ENCODE measurements at places on chromosomes 3 and 15.

DNA sequence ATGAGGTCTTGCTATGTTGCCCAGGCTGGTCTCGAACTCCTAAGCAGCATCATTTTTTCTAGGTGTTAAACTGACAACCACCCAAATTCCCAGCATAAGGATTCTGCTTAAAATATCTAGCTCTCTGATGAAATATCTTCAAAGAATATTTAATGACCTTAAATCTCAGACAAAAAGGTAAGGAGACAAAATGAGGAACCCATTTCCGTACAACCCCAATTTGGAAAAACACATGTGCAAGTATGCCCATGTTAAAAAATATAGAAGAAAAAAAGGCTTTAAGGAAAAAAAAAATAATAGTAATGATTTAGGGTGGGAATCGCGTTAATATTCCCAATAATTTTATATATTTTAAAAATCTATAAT is 1.4 kb upstream of the SACM1L start:
- DNase-seq: no peak

GRCh38 chr3:11335056-11335608 is 62.9 kb downstream of the ATG7 start:
- peak; percentile 81 for DNase-seq

- DNase-seq: peak; percentile 77
Observed at GRCh38 chr15:64092864-64093626, 593 bp downstream of the CIAO2A start.

- no peak for DNase-seq
Observed at GRCh38 chr3:197858133-197858532, 67.1 kb downstream of the LRCH3 start.

DNA sequence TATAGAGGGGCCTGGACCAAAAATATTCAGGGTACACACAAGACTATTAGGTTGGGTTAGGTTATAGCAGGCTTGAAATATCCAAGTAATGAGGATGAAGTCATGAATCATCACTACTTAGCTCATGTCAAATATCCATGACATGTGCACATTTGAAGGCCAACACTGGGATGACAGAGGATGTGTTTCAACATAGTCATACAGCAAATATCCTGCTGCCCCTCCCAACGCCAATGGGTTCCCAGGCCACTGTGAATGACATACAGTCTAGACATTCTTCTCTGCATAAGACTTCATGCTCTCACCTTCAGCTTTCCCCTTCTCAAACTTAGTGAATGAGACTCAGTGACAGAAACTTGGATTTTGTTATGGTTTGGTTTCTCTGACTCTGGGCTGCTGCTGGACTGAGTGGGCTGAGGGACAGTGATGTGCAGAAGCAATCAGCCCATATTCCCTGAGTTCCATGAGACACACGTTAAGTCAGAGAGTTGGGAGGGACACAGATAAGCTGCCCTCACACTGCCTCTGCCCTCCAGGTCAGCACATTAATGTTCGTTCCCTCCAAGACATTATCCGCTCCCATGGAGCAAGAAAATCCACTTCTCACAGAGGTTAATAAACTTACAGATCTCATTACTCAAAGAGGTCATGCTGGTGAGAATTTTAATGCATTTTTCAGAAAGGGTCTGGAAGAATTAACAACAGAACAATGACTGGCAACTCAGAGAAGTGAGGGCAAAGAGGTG is 15.4 kb downstream of the HOMER2 start:
- no peak for DNase-seq

DNA sequence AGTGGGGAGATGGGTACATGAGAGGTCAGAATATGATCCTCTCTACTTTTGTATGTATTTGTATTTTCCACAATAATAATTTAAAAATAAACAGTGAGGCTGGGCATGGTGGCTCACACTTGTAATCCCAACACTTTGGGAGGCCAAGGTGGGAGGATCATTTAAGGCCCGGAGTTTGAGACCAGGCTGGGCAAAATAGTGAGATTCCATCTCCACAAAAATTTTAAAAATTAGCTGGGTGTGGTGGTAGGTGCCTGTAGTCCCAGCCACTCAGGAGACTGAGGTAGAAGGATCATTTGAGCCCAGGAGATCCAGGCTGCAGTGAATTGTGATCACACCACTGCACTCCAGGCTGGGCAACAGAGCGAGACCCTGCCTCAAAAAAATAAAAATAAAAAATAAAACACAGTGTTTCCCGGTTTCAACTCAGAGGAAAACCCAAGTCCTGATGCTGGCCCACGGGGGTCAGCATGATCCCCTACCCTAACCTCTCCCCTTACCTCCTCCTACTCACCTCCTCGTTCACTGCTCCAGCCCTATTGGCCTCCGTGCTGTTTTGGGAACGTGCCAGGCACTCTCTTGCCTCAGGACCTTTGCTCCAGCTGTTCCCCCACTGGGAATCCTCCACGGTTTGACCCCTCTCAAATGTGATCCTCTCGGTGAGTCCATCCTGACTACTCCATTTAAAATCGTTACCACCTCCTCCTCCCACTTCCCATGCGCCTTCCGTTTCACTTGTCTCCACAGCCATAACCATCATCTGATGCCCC is 2.9 kb upstream of the KLHL40 start:
- DNase-seq: no peak

DNA sequence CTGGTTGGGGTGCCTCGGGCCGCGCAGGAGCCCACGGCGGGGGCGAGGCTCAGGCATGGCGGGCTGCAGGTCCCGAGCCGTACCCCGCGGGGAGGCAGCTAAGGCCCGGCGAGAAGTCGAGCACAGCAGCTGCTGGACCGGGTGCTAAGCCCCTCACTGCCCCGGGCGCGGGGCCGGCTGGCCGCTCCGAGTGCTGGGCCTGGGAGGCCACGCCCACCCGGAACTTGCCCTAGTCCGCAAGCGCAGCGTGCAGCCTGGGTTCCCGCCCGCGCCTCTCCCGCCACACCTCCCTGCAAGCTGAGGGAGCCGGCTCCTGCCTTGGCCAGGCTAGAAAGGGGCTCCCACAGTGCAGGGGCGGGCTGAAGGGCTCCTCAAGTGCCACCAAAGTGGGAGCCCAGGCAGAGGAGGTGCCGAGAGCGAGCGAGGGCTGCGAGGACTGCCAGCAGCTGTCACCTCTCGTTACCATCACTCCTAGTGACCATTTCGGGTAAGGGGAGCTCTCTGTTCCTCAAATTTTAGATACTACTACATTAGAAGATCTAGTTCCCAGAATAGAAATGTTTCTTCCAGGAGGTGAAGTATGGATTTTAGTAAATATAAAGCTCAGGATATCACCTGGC is 417.0 kb upstream of the AGTR1 start:
- DNase-seq: no peak

- DNase-seq: no peak
Observed at GRCh38 chr3:196611761-196612483, 27.6 kb upstream of the NRROS start.

- no peak for DNase-seq
Observed at GRCh38 chr15:36191459-36191858, 388.0 kb upstream of the CDIN1 start.

GRCh38 chr15:66711862-66712261 is 9.8 kb downstream of the SMAD6 start:
- DNase-seq: no peak

DNA sequence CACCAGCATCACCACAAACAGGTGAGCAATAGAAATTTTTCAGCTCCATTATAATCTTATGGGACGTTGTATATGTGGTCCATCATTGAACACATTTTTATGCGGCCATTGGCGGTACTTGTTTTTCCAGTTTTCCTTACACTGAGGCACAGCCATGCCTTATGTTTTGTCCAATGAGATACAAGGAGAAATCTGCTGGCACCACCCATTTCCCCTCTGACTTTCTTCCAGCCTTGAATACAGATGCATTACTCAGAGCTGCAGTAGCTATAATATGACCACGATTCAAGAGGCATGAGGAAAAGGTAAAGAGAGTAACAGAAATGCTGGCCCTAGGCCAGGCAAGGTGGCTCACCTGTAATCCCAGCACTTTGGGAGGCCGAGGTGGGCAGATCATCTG is 9.0 kb upstream of the PIK3R4 start:
- no peak for DNase-seq

DNA sequence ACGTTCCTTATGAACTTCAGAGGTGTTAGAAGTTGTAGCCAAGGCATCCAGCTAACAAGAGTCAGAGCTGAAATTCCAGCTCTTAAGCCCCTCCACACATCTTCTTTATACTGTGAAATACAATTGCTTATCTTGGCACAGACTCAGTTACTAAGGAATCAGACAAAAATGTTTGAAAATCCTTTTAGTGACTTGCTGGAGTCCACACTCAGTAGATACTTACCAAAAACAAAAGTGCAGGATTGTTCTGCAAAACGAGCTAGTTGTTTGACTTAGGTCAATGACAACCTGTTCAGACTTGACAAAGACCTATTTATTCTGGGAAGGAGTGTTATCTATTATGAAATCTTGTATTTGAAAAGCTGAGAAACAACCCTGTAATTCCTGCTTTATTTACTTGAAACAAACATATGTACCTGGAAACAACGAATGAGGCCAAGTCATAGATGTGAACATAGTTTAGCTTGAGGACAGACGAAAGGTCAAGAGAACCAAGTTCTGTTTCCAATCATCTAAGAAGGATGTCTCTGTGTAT is 38.5 kb downstream of the B3GNT5 start:
- DNase-seq: peak; percentile 87

GRCh38 chr3:126396536-126396935 is 1.8 kb downstream of the CFAP100 start:
- no peak for DNase-seq

GRCh38 chr3:123036352-123037014 is 8.9 kb upstream of the SEMA5B start:
- DNase-seq: no peak

GRCh38 chr3:181253796-181254195 is 264.3 kb upstream of the DNAJC19 start:
- no peak for DNase-seq

All from astrocyte of the spinal cord (primary cell).